ENCODE measurements at places on chromosomes 7 and 10. TPM values are rescaled to one million over a fixed set of nuclear protein-coding genes. Genes with fewer than 3 reads are reported as not detected.

SPOCK2 gene
- total RNA-seq: 6.0 TPM

TAX1BP1 gene
- 112 TPM for total RNA-seq

POM121C gene
- 17.4 TPM for total RNA-seq

ASNS gene
- 14.8 TPM for total RNA-seq

PCGF6 gene
- total RNA-seq: 19.0 TPM

FAM237B gene
- not detected for total RNA-seq
